ENCODE measurements at places on chromosomes 5 and 9. TPM values are rescaled to one million over a fixed set of nuclear protein-coding genes. Genes with fewer than 3 reads are reported as not detected.
A peak's percentile ranks its signal among the peaks of the same experiment; 100 is the strongest.

Gene CD180
- not detected for polyA plus RNA-seq

Gene POU5F2
- polyA plus RNA-seq = 0.04 TPM

Gene RLN2
- polyA plus RNA-seq = 0.41 TPM

Gene SARDH
- 0.03 TPM for polyA plus RNA-seq

Gene CDKN2B-AS1
- polyA plus RNA-seq = 1.4 TPM

Gene SLC27A4
- 17.3 TPM for polyA plus RNA-seq

Gene PKN3
- 1.3 TPM for polyA plus RNA-seq

Gene DMRTA1
- polyA plus RNA-seq = 1.2 TPM

DNA sequence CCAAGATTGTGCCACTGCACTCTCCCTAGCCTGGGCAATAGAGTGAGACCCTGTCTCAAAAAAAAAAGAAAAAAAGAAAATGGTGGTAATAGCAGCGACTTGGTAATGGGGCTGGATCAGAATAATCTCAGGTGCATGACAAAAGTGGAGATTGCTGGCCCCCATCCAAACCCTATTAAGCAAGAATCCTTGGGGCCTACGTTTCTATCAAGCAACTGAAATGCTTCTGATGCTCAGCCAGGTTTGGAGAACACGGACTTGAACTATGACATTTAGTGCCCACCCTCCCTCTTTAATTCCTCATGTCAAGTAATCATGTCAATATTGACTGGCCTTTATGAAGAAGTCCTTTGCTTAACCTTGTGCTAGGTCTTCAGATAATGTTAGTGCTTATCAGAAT is 6.6 kb downstream of the C5orf52 start:
- no peaks in the 10 kb centered on the region for H3K27me3 ChIP-seq
- DNase-seq = no peak
- no peak overlapping the region for H3K4me3 ChIP-seq
- H3K36me3 ChIP-seq = no peaks in the 10 kb centered on the region
- no peaks in the 10 kb centered on the region for H3K4me1 ChIP-seq
- no peak overlapping the region for H3K27ac ChIP-seq

DNA sequence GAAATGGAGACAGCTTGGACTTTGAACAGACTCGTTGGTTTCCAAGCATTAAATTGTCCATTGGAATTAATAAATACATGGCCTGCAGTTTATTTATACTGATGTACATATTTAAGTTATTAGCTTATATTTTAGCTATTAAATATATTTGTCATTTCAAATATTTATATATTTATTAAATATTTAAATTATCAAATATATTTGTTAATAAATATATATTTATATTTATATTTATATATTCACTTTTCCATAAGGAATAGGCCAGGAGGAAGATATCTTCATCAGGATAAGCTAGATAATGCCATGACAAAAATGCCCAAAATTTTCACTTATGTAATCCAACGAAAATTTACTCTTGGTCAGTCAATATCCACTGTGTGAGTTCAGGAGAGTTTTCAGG is 229.9 kb downstream of the ZNF608 start:
- H3K4me1 ChIP-seq = no peaks in the 10 kb centered on the region
- no peaks in the 10 kb centered on the region for H3K27me3 ChIP-seq
- no peak overlapping the region for H3K27ac ChIP-seq
- H3K4me3 ChIP-seq = no peak overlapping the region
- no peak for DNase-seq
- H3K36me3 ChIP-seq = no peaks in the 10 kb centered on the region

- H3K36me3 ChIP-seq = no peaks in the 10 kb centered on the region
- H3K4me1 ChIP-seq = no peaks in the 10 kb centered on the region
Observed at GRCh38 chr5:158499075-158499891, 600.4 kb downstream of the EBF1 start.

DNA sequence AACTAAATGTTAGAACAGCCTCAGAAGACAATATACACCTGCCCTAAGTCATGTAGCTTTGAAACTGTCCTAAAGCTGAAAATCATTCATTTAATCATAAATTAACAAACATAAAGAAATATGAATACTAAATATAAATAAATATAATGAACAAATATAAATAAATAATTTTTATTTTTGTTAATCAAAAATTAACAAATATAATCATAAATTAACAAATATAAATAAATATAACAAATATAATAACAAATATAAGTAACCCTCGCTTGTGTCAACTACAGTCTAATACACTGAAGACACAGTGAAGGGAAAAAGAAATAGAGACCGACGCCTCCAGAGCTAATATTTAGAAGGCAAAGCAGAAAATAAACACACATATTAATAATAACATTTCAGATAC is 527.3 kb downstream of the CYLC2 start:
- no peak overlapping the region for H3K27ac ChIP-seq
- no peak overlapping the region for H3K4me3 ChIP-seq
- H3K36me3 ChIP-seq = no peaks in the 10 kb centered on the region
- H3K4me1 ChIP-seq = no peaks in the 10 kb centered on the region
- DNase-seq = no peak
- H3K27me3 ChIP-seq = no peaks in the 10 kb centered on the region

DNA sequence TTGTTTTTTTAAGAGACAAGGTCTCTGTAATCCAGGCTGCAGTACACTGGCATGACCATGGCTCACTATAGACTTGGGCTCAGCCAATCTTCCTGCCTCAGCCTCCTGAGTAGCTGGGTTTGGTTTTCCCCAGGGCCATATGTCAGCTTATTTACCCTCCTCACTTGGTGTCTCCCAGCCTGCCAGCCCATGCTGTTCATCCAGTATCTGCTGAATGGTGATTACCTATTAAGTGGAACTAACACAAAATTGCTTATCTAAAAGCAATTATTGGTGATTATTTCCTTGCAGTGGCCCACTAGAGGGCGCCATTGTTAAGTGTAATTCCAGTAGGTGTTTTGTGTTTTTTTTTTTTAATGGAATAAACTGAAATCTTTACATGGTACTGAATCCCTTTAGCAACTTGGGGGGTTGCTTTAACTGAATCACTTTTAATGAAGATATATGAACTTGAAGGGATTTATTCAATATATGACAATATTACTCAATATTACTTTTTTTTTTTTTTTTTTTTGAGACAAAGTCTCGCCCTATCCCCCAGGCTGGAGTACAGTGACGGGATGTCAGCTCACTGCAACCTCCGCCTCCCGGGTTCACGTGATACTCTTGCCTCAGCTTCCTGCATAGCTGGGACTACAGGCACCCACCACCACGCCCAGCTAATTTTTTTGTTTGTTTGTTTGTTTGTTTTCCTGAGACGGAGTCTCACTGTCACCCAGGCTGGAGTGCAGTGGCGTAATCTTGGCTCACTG is 13.8 kb downstream of the EXOSC2 start:
- no peaks in the 10 kb centered on the region for H3K27me3 ChIP-seq
- no peak overlapping the region for H3K27ac ChIP-seq
- H3K4me3 ChIP-seq = no peak overlapping the region
- no peak for DNase-seq
- no peaks in the 10 kb centered on the region for H3K4me1 ChIP-seq
- peaks cover 13% of the 10 kb centered on the region for H3K36me3 ChIP-seq

GRCh38 chr9:18238254-18238653 is 235.7 kb upstream of the ADAMTSL1 start:
- no peaks in the 10 kb centered on the region for H3K36me3 ChIP-seq
- peak; percentile 25 for DNase-seq
- H3K27ac ChIP-seq = peak overlapping the region; percentile 80
- H3K4me1 ChIP-seq = peaks cover 30% of the 10 kb centered on the region

DNA sequence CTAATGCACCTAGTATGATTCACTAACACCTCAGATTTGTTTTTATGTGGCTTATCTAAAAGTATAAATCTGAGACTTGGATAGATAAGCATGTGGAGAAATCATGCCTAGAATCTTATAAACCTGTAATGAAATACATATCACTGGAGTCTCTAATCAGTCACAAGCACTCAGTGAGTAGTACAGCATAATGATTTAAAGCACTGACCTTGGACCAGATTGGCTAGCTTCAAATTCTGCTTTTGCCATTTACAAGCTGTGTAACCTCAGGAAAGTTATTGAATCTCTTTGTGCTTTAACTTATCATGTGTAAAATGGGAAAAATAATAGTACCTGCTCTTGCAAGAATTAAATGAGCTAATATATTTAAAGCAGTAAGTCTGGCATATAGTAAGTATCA is 61.2 kb upstream of the ALDH1A1 start:
- no peaks in the 10 kb centered on the region for H3K36me3 ChIP-seq
- H3K27ac ChIP-seq = no peak overlapping the region
- H3K4me3 ChIP-seq = no peak overlapping the region
- DNase-seq = no peak
- peaks cover 3% of the 10 kb centered on the region for H3K27me3 ChIP-seq

GRCh38 chr5:151040211-151040747 is 19.9 kb downstream of the GPX3 start:
- no peaks in the 10 kb centered on the region for H3K27me3 ChIP-seq
- DNase-seq = peak; percentile 38
- H3K36me3 ChIP-seq = peaks cover 45% of the 10 kb centered on the region
- H3K4me1 ChIP-seq = peaks cover 36% of the 10 kb centered on the region
- H3K4me3 ChIP-seq = no peak overlapping the region

DNA sequence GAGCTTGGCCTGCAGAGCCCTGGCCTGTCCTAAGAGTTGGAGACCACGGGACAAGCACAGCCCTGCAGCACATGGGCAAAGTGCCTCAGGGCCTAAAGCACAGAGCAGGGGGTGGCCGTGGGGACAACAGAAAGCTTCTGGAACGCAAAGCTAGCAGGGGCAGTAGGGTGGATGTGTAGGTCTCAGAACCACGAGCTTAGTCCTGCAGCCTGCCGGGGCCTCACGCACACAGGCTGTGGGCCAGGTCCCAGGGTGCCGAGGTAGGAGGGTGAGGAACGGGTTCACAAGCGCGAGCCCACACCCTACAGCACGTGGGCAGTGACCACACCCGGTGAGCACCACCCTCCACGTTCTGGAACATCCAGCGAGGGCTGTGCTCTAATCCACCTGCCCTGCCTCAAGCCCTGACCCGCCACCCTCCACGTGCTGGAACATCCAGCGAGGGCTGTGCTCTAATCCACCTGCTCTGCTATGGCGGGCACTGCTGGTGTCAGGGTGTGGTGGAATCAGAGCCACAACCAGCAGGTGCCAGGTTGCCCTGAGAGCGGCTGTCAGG is 9.3 kb downstream of the CLPTM1L start:
- H3K27me3 ChIP-seq = no peaks in the 10 kb centered on the region
- no peak overlapping the region for H3K27ac ChIP-seq
- no peak overlapping the region for H3K4me3 ChIP-seq
- peaks cover 21% of the 10 kb centered on the region for H3K4me1 ChIP-seq
- no peak for DNase-seq
- H3K36me3 ChIP-seq = peaks cover 74% of the 10 kb centered on the region

- no peaks in the 10 kb centered on the region for H3K36me3 ChIP-seq
- peaks cover 47% of the 10 kb centered on the region for H3K4me1 ChIP-seq
- H3K27ac ChIP-seq = peak overlapping the region; percentile 33
- no peak for DNase-seq
Observed at GRCh38 chr9:94912700-94913249, 186.3 kb downstream of the AOPEP start.

DNA sequence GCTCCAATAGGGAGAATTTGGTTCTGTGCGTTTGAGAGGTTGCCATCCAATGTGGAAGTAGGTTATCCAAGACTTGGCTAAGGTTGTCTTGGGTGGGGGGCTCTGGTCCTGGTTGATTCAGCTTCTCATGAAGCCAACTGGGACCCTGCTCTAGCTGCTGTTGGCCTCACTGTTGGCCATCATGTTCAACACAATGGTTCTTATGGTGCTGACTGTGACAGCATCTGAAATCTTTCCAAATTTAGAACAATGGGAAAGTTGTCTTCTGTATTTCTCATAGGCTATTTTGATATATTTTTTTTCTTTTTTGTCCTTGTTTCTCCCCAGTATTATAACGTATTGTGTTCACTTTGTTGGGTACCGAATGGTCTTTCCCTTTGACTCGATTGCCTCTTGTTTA is 71.9 kb downstream of the GDNF start:
- H3K36me3 ChIP-seq = no peaks in the 10 kb centered on the region
- H3K27ac ChIP-seq = no peak overlapping the region
- no peak for DNase-seq

DNA sequence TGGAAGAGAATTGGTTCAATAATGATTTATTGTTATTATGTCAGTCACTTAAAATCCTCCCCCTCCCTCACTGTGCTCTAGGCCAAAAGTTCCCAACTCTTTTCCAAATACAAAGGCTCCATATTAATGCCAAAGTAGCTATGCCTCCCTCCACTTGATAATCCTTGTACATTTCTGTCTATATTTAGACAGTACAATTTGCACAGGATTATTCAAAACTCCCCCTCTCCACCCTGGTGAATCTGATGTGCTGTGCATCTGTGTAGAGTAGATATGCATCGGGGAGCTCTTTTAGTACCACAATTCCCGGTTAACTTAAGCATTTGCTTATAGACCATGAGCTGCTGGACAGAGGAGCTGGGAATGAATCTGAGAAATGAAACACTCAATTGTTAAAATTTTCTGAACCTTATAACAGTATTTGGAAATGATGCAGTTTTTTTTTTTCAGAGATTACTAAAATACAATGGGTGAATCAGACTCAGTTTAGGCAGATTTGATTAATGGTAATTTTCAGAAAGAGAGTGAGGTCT is 27.6 kb downstream of the GLRA1 start:
- no peak overlapping the region for H3K4me3 ChIP-seq
- peaks cover 20% of the 10 kb centered on the region for H3K4me1 ChIP-seq
- H3K27ac ChIP-seq = no peak overlapping the region
- no peaks in the 10 kb centered on the region for H3K27me3 ChIP-seq
- no peaks in the 10 kb centered on the region for H3K36me3 ChIP-seq
- DNase-seq = no peak

DNA sequence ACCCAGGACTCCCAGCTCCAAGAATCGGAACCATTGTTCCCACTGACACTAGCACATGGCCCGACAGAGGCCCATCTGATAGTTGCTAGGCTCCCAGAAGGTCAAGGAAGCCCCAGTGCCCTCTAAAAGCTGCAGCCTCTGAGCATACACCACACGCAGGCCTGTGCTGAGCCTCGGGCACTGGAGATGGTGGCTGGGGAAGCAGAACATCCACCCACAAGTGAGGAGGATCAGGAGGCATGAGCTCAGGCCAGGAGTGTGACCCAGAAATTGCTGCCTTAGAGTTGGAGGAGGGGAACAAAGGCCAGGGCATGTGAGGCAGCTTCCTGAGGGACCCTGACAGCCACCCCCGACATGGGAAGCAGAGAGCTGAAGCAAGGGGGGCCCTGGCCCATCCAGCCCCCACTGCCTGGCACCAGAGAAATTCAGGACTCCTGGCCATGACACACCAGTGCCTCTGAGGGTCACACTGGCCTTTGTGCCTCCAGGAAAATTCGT is 21.4 kb downstream of the IPPK start:
- H3K36me3 ChIP-seq = peaks cover 35% of the 10 kb centered on the region
- H3K27ac ChIP-seq = no peak overlapping the region
- H3K4me1 ChIP-seq = no peaks in the 10 kb centered on the region
- DNase-seq = no peak
- H3K27me3 ChIP-seq = no peaks in the 10 kb centered on the region

DNA sequence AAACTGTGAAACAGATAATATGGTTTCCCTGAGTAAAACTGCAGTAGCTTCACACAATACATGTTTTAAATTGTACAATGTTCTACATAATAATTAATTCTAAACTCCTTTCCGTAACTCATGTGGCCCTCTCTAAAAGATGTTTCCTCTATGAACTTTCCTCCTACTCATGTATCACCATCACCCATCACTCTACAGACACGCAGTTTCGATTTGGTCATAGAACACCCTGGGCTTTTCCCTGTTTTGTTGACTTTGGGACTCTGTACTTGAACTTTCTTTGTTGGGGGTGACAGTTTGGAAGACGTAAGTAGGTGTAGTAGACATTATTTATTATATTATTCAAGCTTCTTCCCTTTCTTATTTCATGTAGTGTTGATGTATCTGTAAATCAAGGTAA is 44.1 kb upstream of the GABRA6 start:
- H3K36me3 ChIP-seq = no peaks in the 10 kb centered on the region
- H3K27me3 ChIP-seq = no peaks in the 10 kb centered on the region

All from keratinocyte (primary cell).